ENCODE measurements at places on chromosomes 2 and 18. TPM values are rescaled to one million over a fixed set of nuclear protein-coding genes. Genes with fewer than 3 reads are reported as not detected.
A peak's percentile ranks its signal among the peaks of the same experiment; 100 is the strongest.

DNA sequence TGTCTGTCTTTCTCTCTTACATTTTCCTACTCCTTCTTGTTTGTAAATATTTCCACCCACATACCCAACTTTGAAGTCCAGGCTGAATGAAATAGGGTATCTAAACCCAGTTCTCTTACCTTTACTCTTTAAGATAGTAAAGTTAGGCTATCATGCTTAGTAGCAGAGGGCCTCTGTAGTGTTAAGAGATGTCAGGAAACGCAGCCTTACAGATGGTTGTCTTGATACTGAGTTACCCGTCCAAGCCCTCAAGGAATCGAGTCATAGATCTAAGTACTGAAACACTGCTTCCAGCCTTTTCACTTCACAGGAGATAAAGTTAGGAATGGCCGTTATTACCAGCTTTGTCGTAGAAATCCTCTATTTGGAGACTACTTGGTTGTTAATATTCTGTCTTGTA, 24.3 kb downstream of the MRPS9 start:
- no peak overlapping the region for H3K27ac ChIP-seq
- H3K4me3 ChIP-seq, result no peak overlapping the region
- H3K4me1 ChIP-seq, result no peaks in the 10 kb centered on the region
- no peaks in the 10 kb centered on the region for H3K36me3 ChIP-seq
- no peaks in the 10 kb centered on the region for H3K27me3 ChIP-seq

DNA sequence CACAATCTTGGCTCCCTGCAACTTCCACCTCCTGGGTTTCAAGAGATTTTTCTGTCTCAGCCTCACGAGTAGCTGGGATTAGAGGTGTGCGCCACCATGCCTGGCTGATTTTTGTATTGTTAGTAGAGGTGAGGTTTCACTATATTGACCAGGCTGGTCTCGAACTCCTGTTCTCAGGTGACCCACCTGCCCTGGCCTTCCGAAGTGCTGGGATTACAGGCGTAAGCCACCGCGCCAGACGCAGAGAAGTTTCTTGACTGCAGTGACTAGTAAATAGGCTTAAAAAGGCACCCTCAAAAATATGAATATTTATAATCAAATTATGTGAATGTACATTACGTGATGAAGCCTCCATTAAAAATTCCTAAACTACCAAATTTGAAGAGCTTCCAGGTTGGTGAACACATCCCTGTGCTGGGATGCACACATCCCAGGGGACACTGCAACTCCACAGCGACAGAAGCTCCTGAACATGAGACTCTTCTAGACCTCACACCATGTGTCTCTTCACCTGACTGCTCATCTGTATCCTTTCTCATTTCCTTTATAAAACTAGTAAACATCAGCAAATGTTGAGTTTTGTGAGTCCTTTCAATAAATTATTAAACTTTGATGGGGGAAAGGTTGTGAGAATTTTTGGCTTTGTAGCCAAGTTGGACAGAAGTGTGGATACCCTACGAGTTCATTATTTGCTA, 203.3 kb upstream of the SPOPL start:
- H3K4me3 ChIP-seq, result no peak overlapping the region
- no peaks in the 10 kb centered on the region for H3K27me3 ChIP-seq
- DNase-seq, result no peak
- H3K27ac ChIP-seq, result no peak overlapping the region
- no peaks in the 10 kb centered on the region for H3K36me3 ChIP-seq

- no peaks in the 10 kb centered on the region for H3K27me3 ChIP-seq
- peaks cover 52% of the 10 kb centered on the region for H3K4me1 ChIP-seq
- no peak overlapping the region for H3K4me3 ChIP-seq
- H3K36me3 ChIP-seq, result no peaks in the 10 kb centered on the region
These were observed 129.1 kb downstream of the ARHGAP15 start for GRCh38 chr2:143258126-143258892.

- no peaks in the 10 kb centered on the region for H3K27me3 ChIP-seq
- no peak overlapping the region for H3K27ac ChIP-seq
- no peaks in the 10 kb centered on the region for H3K36me3 ChIP-seq
These were observed 101.8 kb downstream of the SLC39A10 start for GRCh38 chr2:195758846-195759245.

DNA sequence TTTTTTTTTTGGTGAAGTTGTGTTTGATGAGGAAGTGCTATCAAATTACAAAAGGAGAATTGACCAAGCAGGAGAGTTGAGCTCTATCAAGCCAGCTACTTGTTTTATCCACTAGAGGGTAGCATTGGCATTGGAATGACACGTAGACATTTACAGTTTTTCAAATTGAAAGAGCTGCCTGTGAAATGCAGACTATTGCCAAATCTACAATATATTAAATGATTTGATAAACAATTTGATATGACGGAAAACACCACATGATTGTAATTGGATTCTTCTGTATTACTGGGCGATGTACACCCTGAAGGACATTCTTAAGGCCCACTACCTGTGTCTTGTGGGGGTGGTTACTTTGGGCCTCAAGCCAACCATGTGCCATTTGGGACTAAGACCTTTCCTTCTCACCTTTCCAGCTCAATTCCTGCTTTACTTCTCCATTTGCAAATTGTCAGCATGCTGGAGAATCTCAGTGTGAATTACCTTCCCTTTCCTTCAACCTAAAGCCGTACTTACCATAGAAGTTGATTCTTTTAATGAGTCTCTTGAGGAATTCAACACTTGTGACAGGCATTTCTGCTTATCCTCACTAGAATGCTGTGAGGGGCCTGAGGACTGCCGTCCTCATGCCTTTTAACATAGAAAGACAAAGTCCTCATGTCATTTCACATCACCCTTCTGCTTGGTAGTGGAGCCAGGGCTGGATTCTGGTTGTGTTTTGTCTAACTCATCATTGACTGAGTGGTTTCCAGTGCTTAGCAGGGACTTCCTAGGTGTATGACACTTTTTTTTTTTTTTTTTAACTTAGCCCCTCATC, 134.8 kb upstream of the THUMPD2 start:
- H3K4me1 ChIP-seq, result no peaks in the 10 kb centered on the region
- H3K36me3 ChIP-seq, result no peaks in the 10 kb centered on the region
- no peak overlapping the region for H3K27ac ChIP-seq
- peaks cover 4% of the 10 kb centered on the region for H3K27me3 ChIP-seq
- peak; percentile 57 for DNase-seq

- H3K36me3 ChIP-seq, result no peaks in the 10 kb centered on the region
- no peak overlapping the region for H3K27ac ChIP-seq
- no peaks in the 10 kb centered on the region for H3K27me3 ChIP-seq
- no peak overlapping the region for H3K4me3 ChIP-seq
These were observed 12.1 kb downstream of the TTL start for GRCh38 chr2:112493858-112494648.

DNA sequence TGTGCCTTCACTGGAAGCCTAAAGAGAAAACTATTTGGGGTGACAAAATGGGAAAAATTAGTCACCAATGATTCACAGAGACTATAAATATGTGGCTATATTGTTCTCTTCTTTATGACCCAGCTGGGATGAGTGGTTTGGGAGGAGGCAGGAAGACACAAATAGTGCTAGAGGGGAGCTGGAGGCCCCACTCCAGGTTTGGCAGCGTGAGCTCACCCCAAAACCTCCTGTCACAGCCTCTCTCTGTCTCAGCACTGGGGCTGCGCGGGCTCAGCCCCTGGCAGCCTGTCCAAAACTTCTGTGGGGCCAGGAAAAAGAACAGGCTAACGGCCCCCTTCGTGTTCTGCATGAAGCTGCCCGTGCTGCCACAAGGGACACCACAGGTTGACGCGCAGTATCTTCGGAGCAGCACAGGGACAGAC, 73.2 kb upstream of the LCLAT1 start:
- H3K27me3 ChIP-seq, result no peaks in the 10 kb centered on the region
- no peaks in the 10 kb centered on the region for H3K36me3 ChIP-seq
- H3K27ac ChIP-seq, result peak overlapping the region; percentile 23
- no peak for DNase-seq

GRCh38 chr2:120586507-120587278, 149.0 kb upstream of the GLI2 start:
- no peak for DNase-seq
- peaks cover 14% of the 10 kb centered on the region for H3K27me3 ChIP-seq
- H3K36me3 ChIP-seq, result no peaks in the 10 kb centered on the region

DNA sequence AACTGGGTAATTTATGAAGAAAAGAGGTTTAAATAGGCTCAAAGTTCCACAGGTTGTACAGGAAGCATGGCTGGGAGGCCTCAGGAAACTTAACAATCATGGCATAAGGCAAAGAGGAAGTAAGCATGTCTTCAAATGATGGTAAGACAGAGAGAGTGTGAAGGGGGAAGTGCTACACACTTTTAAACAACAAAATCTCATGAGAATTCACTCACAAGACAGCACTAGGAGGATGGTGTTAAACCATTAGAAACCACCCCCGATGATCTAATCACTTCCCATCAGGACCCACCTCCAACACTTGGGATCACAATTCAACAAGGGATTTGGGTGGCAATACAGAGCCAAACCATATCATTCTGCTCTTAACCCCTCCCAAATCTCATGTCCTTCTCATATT, 34.9 kb downstream of the CFAP210 start:
- no peaks in the 10 kb centered on the region for H3K27me3 ChIP-seq
- DNase-seq, result no peak
- no peak overlapping the region for H3K4me3 ChIP-seq
- H3K4me1 ChIP-seq, result no peaks in the 10 kb centered on the region

- no peaks in the 10 kb centered on the region for H3K27me3 ChIP-seq
- DNase-seq, result no peak
- H3K4me3 ChIP-seq, result no peak overlapping the region
- no peaks in the 10 kb centered on the region for H3K36me3 ChIP-seq
- no peaks in the 10 kb centered on the region for H3K4me1 ChIP-seq
These were observed 1.4 kb upstream of the PLEK start for GRCh38 chr2:68363721-68364120.

DNA sequence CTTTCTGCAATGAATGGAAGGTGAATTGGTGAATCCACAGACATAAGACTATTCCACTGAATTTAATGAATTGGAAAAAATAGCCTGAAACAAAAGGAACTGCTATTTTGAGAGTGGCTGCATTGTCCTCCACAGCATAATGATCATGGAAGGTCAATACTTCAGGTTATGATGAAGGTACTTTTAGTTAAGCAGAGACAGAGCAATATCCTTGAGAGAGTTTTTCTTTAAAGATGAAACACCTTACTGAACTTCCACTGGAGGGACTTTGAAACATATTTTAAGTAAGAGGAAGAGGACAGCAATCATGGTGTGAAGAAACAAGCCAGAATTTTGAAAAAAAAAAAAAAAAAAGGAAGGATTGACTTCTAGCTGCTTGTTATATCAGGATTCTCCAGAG, 68.8 kb upstream of the DPP10 start:
- DNase-seq, result no peak
- H3K36me3 ChIP-seq, result no peaks in the 10 kb centered on the region
- H3K27ac ChIP-seq, result no peak overlapping the region
- H3K27me3 ChIP-seq, result no peaks in the 10 kb centered on the region
- no peaks in the 10 kb centered on the region for H3K4me1 ChIP-seq

DNA sequence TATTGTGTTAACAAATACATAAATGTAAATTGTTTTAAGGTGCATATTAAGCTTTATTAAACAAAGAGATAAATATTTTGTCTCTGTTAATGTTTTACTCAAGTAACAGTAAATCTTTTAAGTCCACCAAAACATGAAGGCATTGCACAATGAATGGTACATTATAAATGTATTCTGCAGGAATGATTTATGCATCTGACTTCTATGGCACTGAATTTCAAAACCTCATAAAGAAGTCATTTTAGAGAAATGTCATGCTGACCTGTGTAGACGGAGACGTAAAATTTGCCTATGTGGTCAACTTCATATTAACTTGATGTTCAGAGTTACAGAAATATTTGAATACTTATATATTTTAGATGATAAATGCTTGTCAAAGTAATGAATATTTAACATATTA, 194.7 kb downstream of the BABAM2 start:
- H3K27me3 ChIP-seq, result no peaks in the 10 kb centered on the region
- no peak for DNase-seq
- no peak overlapping the region for H3K4me3 ChIP-seq
- H3K36me3 ChIP-seq, result no peaks in the 10 kb centered on the region
- peaks cover 5% of the 10 kb centered on the region for H3K4me1 ChIP-seq

DNA sequence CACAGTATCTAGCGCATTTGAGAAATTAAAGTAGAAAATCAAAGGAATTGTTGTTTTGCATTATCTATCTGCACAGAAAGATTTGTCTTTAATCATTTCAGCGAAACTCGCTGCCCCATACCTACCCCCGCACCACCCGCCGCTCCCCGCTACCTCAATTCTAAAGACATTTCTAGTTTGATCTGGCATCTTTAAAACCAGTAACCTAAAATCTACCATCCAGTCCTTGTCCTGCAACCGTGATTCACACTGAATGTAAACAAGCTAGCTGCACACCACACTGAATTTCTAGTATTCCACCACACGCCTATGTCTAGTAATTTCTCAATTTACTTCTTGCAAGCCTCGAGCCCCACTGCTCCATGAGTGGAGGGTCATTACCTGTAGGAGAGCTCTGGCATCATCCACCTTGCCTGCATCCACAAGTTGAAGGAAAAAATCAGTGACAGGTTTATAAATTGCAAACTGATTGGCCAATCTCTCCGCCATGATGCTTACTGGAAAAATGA, 60.1 kb downstream of the ABCG8 start:
- peak overlapping the region; percentile 14 for H3K27ac ChIP-seq
- no peaks in the 10 kb centered on the region for H3K27me3 ChIP-seq
- no peak for DNase-seq
- H3K4me1 ChIP-seq, result no peaks in the 10 kb centered on the region
- peaks cover 64% of the 10 kb centered on the region for H3K36me3 ChIP-seq

- H3K27ac ChIP-seq, result no peak overlapping the region
- DNase-seq, result no peak
- H3K27me3 ChIP-seq, result peaks cover 8% of the 10 kb centered on the region
- peaks cover 5% of the 10 kb centered on the region for H3K36me3 ChIP-seq
- H3K4me3 ChIP-seq, result no peak overlapping the region
These were observed 128.7 kb downstream of the NFATC1 start for GRCh38 chr18:79524181-79525078.

GRCh38 chr2:44038277-44038676, 42.5 kb upstream of the LRPPRC start:
- no peak overlapping the region for H3K4me3 ChIP-seq
- H3K27ac ChIP-seq, result no peak overlapping the region
- H3K36me3 ChIP-seq, result no peaks in the 10 kb centered on the region
- DNase-seq, result no peak
- no peaks in the 10 kb centered on the region for H3K4me1 ChIP-seq

GRCh38 chr18:10274301-10274700, 180.1 kb upstream of the APCDD1 start:
- peaks cover 8% of the 10 kb centered on the region for H3K4me1 ChIP-seq
- H3K27me3 ChIP-seq, result no peaks in the 10 kb centered on the region
- H3K27ac ChIP-seq, result no peak overlapping the region
- no peak overlapping the region for H3K4me3 ChIP-seq

The KLHL30 gene
- polyA plus RNA-seq, result 0.14 TPM

The CRACDL gene
- 7.6 TPM for polyA plus RNA-seq

The L3MBTL4 gene
- 7.2 TPM for polyA plus RNA-seq

The FAM110C gene
- polyA plus RNA-seq, result 7.0 TPM

The IL36RN gene
- polyA plus RNA-seq, result 0.10 TPM

The PROKR1 gene
- 0.14 TPM for polyA plus RNA-seq

The FAP gene
- 24.6 TPM for polyA plus RNA-seq

The AGBL5 gene
- 50.8 TPM for polyA plus RNA-seq

The IL36A gene
- polyA plus RNA-seq, result not detected

The SERPINB4 gene
- not detected for polyA plus RNA-seq

The CRYGC gene
- polyA plus RNA-seq, result not detected

The ERFE gene
- polyA plus RNA-seq, result 0.61 TPM

The NDC80 gene
- polyA plus RNA-seq, result 32.2 TPM
